ENCODE measurements at places on chromosomes 2 and 18.

GRCh38 chr18:25137197-25137472 is 214.8 kb downstream of the ZNF521 start:
- DNase-seq = no peak

DNA sequence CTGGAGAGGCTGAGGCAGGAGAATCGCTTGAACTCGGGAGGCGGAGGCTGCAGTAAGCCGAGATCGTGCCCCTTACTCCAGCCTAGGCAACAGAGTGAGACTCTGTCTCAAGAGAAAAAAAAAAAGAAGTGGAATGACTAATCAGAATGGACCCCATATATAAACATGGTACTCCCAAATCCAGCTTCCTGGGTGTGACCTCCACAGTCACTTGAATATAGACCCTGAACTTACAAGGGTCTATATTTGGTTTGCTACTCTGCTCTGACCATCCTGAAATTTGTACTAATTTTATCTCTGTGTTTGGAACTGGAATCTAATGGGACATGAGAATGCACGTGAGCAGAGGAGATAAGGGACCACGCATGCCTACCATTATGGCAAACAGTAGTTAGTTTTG is 275.0 kb downstream of the TNS1 start:
- DNase-seq = no peak

DNA sequence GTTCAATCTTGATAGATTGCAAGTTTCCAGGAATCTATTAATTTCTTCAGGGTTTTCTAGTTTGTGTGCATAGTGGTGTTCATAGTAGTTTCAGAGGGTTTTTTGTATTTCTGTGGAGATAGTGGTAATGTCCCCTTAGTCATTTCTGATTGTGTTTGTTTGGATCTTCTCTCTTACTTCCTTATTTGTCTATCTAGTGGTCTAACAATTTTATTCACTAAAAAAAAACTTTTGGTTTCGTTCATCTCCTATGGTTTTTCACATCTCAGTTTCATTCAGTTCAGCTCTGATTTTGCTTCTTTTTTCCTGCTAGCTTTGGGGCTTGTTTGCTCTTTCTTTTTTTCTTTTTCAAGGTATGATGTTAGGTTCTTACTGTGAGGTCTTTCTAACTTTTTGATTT is 94.5 kb downstream of the SNTG2 start:
- DNase-seq = no peak

DNA sequence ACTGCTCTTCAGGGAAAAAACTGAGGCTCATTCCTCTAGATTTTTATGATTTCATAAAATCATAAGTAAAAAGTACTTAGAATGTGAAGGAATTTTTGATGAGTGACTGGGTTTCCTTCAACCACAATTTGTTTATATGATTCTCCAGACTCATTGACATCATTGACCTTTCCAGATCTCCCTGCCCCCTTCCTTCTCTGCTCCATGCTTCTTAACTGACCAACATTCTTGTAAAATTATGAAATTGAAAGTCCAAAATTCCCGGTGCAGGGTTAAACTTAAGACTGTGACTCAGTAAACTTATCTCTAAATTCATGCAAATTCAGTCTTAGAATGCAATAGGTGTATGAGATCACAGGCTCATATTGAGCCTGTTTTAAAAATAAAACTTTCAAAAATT is 648.9 kb downstream of the TDRD15 start:
- no peak for DNase-seq

GRCh38 chr18:74290794-74291471 is 830 bp downstream of the CYB5A start:
- peak; percentile 84 for DNase-seq

- no peak for DNase-seq
Measured at GRCh38 chr2:183148955-183149354, 24.7 kb downstream of the NUP35 start.

- no peak for DNase-seq
Measured at GRCh38 chr18:25392192-25392591, 40.2 kb upstream of the ZNF521 start.

DNA sequence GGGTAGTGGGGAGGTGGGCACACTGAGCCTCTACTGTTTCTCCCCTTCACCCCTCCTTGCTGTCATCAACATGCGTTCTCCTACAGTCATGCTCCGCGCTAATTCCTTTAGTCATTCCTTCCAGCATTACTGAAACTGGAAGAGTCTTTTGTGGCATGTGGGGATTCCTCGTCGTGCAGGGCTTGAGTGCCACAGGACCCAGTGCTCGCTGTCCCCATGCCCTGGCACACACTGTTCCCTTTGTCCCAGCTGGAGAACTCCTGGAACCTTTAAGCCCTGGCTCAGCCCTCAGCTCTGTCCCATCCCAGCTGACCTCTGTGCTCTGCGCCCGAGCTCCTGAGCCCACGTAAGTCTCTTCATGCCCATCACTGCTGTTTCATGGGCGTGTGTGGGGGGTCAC is 42.1 kb downstream of the ODC1 start:
- DNase-seq = no peak

- DNase-seq = no peak
Measured at GRCh38 chr2:127516041-127516762, 10.1 kb downstream of the IWS1 start.

DNA sequence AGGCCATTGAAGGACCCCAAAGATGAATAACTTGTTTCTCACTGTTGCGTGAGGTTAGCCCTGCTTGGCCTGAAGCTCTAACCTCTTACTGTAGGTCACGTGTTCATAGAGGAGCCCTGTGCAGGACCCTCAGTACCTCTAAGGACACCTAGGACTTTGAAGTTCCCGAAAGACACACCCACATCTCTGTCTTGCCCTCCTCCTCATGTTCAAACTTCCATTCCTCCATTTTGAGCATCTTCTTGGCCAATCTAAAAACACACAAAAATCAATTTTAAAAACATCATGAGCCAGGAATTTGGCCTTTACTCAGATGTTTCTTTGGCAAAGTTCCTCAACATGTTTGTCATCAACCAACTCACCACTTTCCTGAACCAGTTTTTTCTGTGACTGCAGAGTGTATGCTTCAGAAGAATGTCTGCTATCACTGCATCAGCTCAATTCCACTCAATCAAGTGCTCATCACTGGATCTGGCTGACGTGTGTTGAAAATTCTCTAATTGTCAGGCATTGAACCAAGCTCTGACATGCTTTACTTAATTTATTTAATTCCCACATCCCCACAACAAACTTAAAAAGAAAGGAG is 101.6 kb downstream of the AP1S3 start:
- no peak for DNase-seq

DNA sequence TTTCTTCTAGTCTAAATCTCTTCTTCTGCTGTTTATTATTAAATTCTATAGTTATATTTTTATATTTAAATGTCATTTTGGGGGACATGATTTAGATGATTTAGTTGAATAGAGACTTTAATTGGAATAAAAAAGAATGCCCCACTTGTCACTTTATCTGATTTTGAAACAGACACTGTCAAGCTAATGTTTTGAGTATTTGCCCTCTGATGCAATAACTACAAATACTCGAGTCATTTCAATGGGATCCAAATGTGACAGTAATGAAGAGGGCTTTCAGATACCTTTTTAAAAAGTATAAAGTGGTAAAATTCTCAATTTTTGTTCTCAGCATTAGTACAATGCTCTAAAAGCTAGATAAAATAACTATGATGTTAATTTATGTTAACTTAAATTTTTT is 257.3 kb upstream of the SESTD1 start:
- no peak for DNase-seq

DNA sequence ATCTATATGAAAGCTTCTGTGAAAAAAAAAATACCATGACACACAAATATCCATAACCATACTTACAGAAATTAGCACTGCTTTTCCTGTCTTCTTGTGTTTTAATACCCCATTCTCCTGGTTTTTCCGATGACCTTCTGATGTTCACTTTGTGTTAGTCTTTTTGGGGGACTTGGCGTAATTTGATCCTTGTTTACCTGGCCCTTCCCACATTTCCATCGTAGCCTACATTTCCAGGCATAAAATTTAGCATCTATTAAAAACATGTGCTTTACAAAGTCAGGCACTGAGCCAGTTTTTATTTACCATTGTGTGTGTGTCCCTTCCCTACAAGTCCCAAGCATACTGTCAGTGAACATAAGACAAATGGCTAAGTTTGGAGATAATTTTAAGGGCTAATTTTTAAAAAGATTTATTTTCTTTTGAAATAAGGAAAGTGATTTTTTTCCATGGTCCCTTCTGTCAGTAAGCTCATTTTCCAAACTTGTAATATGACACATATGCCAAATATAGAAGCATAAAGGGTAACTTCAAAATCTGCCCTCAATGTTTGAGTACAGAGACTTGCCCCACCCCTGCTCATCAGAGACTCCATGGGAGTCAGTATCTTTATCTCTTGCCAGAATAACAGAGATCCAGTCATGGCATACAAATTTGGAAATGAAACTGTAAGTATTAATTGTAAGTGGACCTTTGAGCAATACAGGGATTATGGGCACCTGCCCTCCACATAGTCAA is 27.3 kb downstream of the SESTD1 start:
- DNase-seq = no peak

DNA sequence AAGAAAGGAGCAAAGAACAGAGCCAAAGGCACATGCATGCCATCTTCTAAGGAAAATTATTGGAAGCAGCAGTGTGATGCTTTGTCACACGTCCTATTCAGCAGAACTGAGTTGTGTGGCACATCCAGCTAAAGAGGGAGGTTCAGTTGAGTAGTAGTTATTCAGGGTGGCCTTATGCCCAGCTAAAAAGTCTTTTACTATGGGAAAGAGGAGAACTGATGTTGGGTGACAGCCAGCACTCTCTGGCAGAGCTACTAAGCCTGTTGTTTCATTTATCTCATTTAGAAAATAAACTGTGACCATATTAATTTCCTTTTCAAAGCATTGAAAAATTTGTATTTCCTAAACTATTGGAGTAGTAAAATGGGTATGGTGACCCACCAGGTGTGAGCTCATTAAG is 18.5 kb downstream of the ITGA6 start:
- no peak for DNase-seq

DNA sequence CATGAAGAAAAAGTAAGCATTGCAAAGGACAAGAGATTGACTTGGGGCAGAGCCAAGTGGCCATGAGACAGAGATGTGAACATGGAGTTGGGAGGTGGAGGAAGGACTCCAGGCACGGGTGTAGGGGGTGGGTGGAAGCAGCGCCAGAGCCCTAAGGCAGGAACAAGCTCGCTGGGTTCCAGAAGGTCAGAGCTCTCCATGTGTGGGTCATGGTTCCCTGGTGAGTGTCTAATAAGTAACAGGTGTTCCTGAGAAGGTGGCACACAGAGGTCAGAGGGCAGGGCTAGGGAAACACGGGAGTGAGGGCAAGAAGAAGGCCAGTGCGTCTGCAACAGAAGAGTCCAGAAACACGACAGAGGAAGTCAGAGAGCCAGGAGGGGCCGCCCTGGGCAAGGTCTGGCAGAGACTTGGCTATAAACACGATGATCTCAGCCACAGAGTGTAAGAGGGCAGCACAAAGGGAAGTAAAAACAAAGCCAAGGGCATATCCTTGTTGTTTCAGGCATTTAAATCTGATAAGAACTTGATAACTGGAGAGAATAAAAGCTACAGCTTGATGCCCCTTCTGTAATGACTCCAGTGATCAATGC is 260.8 kb downstream of the TGIF1 start:
- DNase-seq = peak; percentile 81

DNA sequence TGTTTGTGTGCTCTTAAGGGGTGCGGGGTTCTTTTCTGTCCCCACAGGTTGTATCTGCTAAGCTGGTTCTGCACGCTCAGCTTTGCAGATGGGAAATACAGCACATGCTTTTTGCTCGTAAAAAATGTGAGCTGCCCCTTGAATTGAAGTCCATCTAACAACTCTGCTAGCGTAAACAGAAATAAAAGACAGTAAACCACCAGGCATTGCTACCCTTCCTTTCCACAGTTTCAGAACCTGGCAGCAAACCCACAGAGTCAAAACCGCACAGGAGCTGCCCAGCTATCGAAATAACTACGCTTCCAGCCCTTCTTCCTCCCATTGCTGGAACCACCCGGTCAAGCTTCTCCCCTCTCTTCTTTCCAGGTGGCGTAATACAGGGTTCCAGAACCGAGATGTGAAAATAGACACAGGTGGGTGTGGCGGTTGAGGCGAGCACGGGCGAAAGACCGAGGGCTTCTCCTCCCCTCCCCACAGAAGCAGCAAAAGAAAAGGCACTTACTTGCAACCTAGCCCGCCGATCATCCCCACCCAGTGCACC is 479 bp downstream of the SCN9A start:
- no peak for DNase-seq

GRCh38 chr2:122595065-122595464 is 839.6 kb downstream of the TSN start:
- no peak for DNase-seq

DNA sequence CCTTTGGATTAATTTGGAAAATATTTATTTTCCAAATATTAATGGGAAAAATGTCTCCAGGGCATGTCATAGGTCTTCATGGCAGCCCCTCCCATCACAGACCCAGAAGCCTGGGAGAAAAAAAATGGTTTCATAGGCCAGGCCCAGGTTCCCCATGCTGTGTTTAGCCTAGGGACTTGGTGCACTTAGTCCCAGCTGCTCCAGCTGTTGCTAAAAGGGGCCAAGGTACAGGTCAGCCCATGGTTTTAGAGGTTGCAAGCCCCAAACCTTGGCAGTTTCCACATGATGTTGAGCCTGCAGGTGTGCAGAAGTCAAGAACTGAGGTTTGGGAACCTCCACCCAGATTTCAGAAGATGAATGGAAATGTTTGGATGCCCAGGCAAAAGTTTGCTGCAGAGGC is 309.6 kb downstream of the SOCS6 start:
- DNase-seq = no peak

- no peak for DNase-seq
Measured at GRCh38 chr2:196245378-196246140, 74.2 kb upstream of the STK17B start.

- DNase-seq = no peak
Measured at GRCh38 chr2:63817382-63817781, 24.3 kb upstream of the UGP2 start.

DNA sequence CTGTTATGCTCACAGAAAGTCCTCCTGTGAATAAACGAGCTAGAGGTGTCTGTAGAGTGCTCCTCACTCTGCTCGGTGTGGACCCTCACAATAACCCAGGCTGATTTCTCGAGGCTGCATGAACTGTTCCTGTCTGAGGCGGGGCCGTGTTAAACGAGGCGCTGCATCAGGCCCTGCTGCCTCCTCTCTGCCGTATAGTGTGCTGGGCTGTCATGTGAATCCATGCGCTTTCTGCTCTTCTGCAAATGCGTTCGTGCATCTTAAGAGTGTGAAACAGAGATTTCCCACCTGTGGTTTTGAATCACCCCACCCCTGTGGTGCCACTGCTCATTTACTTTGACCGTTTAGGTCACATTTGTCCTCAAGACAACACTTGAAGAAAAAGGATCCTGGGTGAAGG is 26.2 kb downstream of the TRAF3IP1 start:
- DNase-seq = no peak

GRCh38 chr2:17869128-17869527 is 9.3 kb upstream of the KCNS3 start:
- no peak for DNase-seq

GRCh38 chr18:67977067-67977616 is 460.6 kb upstream of the DSEL start:
- DNase-seq = peak; percentile 65
